ENCODE measurements at places on chromosomes 16 and 17. TPM values are rescaled to one million over a fixed set of nuclear protein-coding genes. Genes with fewer than 3 reads are reported as not detected.

Gene SLC52A1
- total RNA-seq = 0.36 TPM

Gene SARM1
- 18.3 TPM for total RNA-seq

Gene CPHXL2
- total RNA-seq = not detected

Gene CCDC40
- total RNA-seq = 1.00 TPM

Gene ZMYND15
- total RNA-seq = 0.10 TPM

Gene TBC1D3I
- not detected for total RNA-seq

Gene KREMEN2
- total RNA-seq = not detected

Gene GRB7
- 1.2 TPM for total RNA-seq

All from activated CD4-positive, alpha-beta memory T cell treated with anti-CD3 and anti-CD28 coated beads for 36 hours (primary cell).